Lung (tissue), 17 donors: ENCODE measurements at places on chromosomes 1 and 21.

DNA sequence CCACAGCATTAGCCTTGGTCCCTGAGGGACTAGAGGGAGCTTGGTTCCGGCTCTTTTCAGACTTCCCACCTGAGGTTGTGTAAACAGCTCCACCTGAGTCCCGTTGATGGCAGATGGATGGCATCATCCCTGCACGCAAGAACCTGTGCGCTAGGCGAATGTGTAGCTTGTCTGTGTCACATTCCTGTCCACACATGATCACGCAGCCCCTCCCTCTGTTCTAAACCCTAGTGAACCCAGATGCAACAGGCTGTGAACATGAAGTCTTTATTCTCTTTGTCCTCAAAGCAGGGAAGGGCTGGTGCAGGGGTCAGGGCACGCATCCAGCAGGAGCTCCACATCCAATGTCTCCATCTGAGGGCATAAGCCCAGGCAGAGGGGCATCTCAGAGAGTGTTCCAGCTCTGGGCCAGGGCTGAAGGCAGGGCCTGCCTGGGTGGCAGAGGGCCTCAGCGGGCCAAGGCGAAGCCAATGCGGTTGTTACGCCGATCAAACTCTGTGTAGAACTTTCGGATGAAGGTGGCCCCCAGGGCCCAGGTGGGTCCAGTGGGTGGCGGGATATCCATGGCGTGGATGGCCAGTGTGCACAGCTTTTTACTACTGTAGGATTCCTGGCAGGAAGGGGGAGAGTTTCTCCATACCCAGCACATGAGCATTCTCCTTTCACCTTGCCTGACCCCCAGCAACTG is 2.9 kb upstream of the ETNK2 start:
- no peak for DNase-seq

- no peak for DNase-seq
Measured at GRCh38 chr1:89100412-89100811, 25.5 kb downstream of the GBP2 start.

DNA sequence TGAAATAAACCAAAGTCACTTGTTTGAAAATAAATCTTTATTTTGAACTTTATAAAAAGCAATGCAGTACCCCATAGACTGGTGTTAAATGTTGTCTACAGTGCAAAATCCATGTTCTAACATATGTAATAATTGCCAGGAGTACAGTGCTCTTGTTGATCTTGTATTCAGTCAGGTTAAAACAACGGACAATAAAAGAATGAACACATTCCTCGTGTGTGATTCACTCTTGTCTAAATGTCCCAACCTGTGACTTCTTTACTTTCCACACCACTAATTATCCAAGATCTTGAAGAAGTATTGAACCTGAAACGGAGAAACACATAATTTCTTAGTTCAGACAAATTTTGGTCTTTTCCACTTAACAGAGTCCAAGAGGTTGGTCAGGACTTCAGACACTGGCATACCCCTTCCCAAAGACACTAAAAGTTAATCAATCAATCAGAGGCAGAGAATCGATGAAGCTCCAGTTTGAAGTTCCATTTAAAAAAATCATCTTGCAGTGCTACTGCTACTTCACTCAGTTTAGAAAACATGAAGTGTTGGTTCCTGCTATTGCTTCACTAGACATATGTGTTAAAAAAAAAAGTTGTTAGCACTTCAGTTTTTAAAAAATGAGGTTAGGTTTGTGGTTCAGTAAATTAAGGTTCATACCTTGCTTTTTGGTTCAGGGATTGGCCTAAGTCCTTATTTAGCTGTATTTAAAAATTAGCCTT is 26.2 kb downstream of the ATP1B1 start:
- DNase-seq: no peak

GRCh38 chr1:40802078-40802741 is 18.6 kb downstream of the KCNQ4 start:
- peak; percentile 84 for DNase-seq

- DNase-seq: peak; percentile 53
Measured at GRCh38 chr1:43796111-43796581, 88.8 kb downstream of the ST3GAL3 start.

- DNase-seq: peak; percentile 94
Measured at GRCh38 chr1:108646648-108647269, 14.1 kb downstream of the HENMT1 start.

GRCh38 chr1:87330885-87331364 is 2.2 kb downstream of the LMO4 start:
- DNase-seq: no peak

DNA sequence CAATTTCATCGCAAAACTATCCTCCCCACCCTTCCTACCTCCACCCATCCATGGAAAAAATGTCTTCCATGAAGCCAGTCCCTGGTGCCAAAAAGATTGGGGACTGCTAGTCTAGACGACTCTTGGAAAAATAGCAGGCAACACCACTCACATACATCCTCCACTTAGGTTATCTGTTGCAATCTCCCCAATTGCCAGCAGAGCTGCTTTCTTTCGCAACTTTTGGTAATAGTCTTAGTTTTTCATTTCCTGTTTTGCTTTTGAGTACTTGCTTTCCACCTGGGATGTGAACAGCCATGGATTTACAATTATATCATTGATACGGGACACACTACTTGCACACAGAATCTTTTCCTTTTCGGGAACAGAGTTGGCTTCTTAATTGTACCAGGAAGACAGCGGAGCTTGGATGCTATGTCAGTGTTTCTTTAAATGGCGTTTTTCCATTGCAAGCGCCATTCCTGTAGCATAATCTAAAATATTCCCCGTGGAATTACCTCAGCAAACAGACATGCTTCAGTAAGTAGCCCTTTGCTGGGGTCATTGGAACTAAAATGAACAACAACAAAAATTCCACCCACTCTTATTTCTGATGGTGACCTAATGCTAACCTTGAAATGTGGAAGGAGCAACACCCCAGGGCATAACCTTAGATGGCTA is 183.3 kb upstream of the ADGRL2 start:
- no peak for DNase-seq

DNA sequence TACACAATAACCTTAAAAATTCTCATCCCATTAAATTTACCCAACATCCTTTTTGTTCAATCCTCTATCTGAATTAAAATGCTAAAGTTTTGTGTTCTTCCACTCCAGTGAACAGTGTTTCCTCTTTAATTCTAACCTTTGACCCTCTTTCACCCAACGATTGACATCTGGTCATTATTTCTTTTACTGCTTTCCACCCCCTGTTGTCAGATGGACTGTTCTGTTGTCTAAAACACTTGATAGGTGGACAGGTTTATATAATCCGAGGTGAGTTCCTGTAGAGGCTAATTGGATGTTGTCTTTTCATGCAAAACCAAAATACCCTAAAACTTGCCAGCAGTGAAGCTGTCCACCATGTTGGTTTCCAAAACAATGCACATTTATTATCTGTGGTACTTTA is 73.4 kb upstream of the SERTAD4 start:
- no peak for DNase-seq

GRCh38 chr1:55931081-55931940 is 648.1 kb downstream of the PLPP3 start:
- DNase-seq: peak; percentile 96

DNA sequence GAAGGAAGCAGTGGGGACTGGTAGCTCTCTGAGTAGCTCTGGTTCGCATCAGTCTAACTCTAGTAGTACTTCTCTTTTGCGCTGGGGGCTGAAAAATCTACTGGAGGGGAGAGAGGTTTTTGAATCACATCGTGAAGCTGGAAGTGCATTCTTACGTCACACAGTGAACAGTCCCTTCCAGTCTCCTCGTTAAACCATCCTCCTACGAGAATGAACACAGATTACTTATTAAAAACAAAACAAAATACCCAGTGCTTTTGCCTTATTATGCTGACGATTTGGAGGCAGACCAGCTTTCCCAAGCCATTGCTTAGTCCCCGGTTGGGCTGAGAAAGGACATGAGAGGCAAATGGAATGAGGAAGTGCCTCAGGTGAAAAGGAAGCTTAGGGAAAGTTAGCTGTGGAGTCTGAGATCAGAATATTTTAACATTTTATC is 16.1 kb downstream of the HUNK start:
- DNase-seq: peak; percentile 73

DNA sequence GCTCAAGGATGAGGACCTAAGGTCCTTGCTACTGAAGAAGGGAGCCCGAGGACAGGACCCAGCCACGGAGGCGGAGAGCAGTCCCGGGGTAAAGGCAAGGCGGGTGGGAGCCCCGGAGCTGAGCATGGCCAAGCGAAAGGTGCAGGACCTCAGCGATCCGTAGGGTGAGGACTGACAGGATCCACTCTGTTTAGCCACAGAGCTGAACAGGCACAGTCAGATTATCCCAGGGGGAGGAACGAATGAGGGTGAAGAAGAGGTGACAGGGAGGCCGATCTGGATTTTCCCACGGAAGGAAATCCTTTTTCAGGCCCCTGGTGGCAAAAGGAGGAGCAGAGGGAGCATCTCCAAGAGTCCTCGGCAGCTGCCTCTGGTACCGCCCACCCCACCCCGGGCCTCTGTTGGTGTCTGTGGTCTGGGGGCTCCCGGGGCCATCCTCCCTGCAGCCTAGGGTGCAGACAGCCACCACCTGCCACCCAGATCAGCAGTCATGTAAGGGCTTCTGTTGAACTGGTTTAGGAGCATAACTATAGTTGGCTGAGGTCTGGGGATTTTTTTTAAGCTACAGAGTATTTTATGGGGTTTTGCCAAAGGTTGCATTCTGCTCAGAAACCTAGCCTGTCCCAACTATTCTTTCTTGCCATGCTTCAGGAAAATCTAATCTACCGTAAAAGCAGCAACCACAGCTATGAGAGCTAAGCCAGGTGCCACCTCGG is 32.3 kb upstream of the LBR start:
- DNase-seq: no peak

DNA sequence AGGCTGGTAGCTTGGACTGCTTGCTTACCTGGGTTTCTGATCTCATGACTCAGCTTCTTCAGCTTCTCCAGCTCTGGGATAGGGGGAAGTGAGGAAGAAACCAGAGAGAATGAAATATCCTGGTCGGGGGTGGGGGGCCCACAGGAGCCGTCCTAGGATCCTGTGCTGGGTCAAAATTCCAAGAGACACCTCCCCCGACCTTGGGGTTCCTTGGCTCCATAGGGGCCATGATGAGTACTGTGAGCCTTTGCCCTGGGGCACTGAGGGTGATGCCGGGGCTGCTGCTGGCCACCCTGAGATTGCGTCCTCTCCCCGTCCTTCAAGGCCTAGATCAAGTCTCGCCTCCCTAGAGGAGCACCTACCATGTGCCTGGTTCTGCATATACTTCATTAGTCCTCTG is 40.0 kb downstream of the MYOM3 start:
- DNase-seq: no peak

DNA sequence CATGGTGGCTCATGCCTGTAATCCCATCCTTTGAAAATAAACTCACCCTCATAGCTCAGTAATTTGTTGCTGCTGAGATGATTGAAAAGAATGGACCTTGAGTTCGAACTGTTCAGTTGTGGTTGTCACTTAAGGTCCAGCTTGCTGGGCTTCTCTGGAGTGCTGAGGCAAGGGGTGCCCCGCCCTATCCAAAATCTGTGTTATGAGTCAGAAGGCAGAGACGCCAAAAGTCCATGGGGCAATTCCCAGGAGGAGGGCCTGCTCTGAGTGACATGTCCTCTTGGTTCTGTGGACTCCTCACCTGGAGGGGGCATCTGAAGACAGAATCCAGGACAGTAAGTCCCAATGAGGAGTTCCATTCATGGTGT is 64.8 kb downstream of the MYOM3 start:
- no peak for DNase-seq
